ENCODE measurements at places on chromosomes 5 and 9.

GRCh38 chr9:135928731-135929655 is 21.6 kb upstream of the CAMSAP1 start:
- DNase-seq = no peak

- peak; percentile 81 for DNase-seq
These were observed 9.7 kb downstream of the TIGD6 start for GRCh38 chr5:149990518-149991376.

DNA sequence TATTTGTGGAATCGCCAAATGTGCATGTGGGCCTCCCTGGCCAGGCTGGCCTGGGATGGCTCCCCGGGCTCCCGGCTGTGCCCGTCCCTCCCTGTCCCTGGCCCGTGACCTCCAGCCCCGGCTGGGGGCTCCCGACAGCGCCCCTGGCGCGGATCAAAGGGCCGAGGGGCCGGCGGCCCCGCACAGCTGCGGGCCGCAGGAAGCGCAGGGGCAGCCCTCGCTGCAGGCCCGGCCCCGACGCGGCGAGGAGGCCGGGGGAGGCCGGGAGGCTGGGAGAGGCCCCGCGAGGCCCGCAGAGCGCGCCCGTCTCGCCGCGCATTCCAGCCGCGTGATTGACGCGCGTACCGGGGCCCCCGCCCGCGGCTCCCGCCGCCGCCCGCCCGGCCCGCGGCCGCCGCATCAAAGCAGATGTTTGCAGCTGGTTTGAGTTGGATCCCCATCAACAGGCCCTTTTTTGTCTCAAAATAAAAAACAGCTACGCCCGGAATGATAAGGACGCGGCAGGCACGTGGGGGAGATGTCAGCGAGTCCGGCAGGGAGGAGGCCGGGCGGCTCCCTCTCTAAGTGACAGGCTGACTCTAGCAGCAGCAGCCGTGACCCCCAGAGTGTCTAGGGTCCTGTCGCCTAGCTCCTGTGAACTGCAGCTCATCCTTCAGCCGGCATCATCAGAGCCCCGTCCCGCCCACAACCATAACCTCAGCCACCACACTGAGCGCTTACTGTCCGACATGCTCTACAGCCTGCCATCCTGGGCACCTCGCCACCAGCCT is 69.4 kb downstream of the LMX1B start:
- no peak for DNase-seq

DNA sequence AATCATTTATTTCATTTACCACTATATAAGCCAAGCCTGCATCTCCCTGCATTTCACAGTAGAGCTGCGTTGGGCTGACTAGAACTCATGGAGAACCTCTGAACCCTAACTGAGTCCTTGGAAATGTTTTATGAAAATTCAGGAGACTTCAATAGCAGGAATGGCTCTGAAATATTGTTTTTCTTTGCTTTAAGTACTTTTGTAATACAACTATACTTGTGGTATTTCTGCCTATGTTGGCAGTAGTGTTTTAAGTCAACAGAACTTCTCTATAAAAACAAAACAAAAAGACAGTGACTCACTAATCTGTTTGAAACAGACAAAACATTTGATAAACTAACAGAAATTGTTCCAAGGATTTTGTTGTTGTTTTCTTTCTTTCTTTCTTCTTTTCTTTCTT is 489.2 kb upstream of the MEF2C start:
- DNase-seq = no peak

DNA sequence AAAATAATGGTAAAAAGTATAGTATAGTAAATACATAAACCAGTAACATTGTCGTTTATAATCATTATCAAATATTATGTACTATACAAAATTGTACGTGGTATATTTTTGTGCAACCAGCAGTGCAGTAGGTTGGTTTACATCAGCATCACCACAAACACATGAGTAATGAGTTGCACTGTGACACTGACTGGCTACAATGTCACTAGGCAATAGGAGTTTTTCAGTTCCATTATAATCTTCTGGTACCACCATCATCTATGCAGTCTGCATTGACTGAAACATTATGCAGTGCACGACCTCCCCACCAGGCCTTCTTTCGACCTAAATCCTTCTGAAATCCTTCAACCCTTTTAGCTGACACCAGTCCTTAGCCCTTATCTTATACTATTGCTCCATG is 105.8 kb downstream of the SREK1 start:
- DNase-seq = no peak

- DNase-seq = peak; percentile 62
These were observed at the start of gene PNPLA7 for GRCh38 chr9:137550231-137550621. TSS of gene PNPLA7 (minus strand) at chr9:137550402. CDS start at chr9:137550197, 205 bp downstream.

GRCh38 chr9:124453586-124454191 is 3.4 kb downstream of the ADGRD2 start:
- DNase-seq = no peak

GRCh38 chr9:131559421-131560000 is 14.2 kb downstream of the PRRT1B start:
- DNase-seq = no peak

DNA sequence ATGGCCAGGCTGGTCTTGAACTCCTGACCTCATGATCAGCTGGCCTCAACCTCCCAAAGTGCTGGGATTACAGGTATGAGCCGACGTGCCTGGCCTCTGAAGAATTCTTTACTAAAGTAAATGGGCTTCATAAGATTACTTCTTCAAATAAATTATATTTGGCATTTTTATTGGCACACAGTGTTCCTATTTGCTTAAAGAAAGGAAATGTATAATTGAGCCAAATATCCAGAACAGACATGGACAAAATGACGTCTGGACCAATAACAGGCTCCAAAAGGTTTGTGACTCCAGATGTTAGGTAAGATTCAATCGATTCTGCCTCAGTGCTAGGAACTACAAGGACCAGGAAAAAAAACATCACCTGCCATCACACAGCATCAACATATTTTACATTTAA is 40.7 kb downstream of the ECPAS start:
- no peak for DNase-seq

Measured in SW 1271 (cell line).